Osteoblast (primary cell): ENCODE measurements at places on chromosomes 12 and 14. TPM values are rescaled to one million over a fixed set of nuclear protein-coding genes. Genes with fewer than 3 reads are reported as not detected.

- DNase-seq, result peak; percentile 76
Measured at GRCh38 chr12:30968211-30968610, 41.7 kb downstream of the TSPAN11 start.

- peak; percentile 97 for DNase-seq
Measured at GRCh38 chr14:75427482-75428229, at the start of gene JDP2. JDP2 (plus strand) TSS chr14:75428022; CDS start chr14:75437921, 9,899 bp downstream.

GRCh38 chr12:104569346-104570173 is 112.8 kb downstream of the CHST11 start:
- no peak for DNase-seq

GRCh38 chr14:54140551-54140950 is 183.9 kb upstream of the BMP4 start:
- no peak for DNase-seq

DNA sequence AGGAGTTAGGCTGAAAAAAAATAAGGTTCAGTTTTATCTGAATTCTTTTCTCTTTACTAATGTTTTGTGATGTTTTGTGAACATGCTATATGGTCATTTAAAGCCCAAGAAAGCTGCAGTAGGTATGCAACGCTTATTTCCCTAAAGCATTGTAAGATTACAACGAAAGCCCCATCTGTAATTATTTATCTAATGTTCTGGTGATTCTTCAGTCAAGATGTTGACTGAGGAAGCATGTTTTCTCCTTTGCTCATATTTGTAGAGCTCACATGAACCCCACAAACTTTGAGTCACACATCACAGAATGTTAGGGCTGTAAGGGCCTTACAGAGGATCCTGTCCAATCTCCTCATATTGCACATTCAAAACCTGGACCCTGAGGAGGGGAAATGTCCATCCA is 3.2 kb upstream of the TUBA1C start:
- DNase-seq, result peak; percentile 91

DNA sequence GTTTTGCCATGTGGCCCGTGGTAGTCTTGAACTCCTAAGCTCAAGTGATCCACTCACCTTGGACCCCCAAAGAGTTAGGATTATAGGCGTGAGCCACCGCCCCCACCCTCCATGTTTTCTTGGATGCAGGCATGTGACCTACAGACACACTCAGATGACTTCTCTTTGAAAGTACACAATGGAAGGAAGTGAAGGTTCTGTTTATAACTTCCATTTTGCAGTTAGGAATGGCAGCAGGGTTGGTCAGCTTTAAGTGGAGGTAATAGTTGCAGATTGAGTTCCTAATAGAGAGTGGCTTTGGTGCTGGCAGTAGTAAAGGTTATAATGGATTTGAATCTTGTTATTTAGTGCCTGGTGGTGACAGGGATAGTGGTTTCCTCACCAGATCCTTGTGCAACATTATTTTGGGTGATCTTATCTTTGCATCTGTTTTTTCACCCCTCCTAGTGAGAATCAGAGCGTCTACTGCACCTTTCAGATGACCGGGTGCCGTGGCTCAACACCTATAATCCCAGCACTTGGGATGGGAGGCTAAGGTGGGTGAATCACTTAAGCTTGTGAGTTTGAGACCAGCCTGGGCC is 15.3 kb downstream of the LARP4 start:
- no peak for DNase-seq

DNA sequence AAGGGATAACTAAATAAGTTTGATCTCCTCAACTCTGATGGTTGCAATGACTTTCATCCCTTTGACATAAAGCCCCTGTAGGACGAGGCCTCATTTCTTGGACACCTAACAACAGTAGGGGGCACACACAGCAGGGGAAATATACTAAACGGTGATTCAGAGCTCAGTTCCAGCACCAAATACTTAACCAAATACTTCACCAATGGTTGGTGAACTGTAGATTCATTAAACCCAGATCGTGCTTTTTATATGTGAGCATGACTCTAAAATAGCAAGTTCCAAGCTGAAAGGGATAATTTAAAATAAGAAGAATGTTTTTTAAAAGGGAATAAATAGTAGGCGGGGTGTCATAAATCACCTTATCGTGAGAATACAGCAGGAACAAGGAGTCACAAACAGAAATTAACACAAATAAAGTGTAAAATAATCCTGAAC is 53.2 kb downstream of the ATG2B start:
- no peak for DNase-seq

DNA sequence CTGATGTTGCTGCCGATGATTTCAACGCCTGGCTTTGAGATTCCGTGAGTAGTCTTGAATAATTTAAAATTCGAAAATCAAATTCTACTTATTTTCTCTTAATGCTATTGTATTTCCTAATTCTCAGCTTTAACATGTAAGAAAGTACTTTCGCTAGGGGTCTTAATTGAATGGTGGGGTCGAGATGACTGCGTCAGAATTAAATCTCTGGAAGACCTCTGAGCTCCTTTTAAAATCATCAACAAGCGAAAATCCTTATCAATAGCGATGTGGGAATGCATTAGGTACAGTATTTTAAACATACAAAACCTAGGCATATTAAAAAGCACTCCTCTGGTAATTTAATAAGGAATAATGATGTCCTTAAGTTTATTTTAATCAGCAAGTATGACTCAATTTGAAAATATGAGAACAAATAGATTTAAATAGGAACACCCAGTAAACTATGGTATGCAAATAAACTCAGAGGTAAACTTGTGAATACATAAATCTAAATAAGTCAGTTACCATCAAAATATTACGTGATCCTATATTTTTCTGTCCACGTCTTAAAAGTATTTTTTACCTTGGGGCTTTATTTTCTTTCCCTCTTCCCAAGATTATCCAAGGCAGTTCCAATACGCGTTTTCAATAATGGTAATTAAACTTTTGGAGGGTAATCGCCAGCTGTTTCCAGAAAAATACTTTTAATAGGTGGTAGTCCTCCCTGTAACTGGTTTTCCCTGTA is 1.4 kb downstream of the FOXA1 start:
- peak; percentile 74 for DNase-seq

DNA sequence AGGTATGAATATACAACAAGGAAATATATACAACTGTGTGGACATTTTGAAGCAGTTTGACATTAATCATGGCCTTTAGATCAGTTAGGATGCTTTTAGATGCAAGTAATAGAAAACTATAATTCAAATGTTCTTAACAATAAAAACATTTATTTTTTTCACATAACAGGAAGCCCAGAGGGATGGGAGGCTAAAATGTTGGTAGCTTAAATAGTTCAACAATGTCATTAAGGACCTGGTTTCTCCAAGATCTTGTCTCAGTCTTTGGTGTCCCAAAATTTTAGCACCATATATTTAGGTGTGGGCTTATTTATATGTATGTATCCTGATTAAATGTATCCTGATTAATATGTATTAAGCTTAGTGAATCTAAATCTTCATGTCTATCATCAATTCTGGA is 292.4 kb downstream of the NUAK1 start:
- no peak for DNase-seq

DNA sequence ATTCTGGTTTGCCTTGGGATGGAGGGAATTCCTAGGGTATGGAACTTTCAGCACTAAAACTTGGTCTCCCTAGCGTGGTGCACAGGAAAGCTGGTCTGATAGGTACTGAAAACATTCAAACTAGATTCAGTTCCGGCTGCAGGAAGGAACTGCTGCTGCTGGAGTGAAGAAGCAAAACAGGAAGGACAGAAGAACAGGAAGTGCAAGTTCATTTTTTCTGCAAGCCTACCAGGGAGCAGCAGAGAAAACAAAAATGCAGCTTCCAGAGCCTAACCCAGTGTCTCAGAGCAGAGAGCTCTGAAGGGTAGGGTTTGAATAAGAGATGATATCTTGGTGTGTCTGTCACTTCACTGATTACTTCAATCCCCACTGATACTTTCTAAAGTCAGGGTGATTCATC is 165.2 kb downstream of the VRK1 start:
- DNase-seq, result no peak

DNA sequence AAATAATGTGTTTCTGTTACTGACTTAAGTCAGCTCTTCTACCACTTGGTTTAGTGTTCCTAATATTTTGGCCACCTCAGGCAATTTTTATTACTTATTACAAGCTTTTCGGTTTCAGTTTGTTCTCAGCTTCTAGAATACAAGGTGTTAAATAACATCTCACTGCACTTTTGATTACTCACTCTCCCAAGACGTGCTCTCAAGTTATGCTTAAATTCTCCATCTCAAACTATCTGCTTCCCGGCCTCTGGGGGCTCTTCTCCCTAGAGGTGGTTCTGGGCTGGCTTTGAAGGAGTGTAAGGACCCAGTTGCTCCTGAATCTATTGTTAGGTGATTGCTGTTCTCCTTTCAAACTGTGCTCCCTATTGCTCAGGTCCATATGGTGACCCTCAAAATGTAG is 193.9 kb upstream of the DDHD1 start:
- DNase-seq, result peak; percentile 5

GRCh38 chr12:89752341-89752740 is 43.7 kb upstream of the ATP2B1 start:
- DNase-seq, result no peak

DNA sequence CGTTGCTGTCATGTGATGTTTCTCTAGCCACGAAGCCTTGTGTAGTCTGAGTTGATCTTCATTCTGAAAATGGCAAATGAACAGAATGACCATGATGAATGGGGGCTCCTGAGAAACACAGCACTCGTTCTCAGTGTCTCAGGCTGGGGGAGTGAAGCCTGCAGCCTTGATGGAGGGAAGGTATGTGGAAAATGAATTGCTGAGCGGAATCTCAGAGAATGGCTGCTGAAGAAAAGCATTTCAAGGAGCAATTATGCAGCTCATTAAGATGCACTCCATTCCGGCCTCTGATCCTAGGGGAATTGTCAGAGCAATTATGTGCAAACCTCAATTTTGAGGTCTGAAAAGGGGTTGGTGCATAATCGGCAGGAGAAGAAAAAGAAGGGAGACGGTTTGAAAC is 167.1 kb downstream of the CHST11 start:
- no peak for DNase-seq

The KLRK1 gene
- total RNA-seq, result under 0.01 TPM in 1 of 2 replicates, not detected in the other

DNA sequence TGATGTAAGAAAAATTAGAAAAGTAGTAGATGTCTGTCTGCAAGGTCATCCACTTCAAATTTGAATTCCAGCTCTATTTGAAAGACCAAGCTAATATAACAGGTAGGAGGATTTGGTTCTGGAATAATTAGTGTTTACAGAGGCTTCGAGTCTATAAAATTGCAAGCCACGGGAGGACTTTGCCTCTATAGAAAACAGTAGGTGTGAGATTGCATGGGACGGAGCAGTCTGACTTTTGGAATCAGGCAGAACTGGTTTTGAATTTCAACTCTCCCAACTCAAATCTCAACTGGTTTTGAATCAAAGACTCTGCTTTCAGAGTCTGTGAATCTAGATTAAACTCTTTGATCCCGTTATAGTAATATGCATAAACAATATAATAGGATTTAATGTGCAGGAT is 82.4 kb downstream of the PIK3C2G start:
- no peak for DNase-seq

The MORN3 gene
- total RNA-seq, result 0.88 and 1.4 TPM in 2 replicates

The ATF7IP gene
- 29.3 and 32.7 TPM in 2 replicates for total RNA-seq

DNA sequence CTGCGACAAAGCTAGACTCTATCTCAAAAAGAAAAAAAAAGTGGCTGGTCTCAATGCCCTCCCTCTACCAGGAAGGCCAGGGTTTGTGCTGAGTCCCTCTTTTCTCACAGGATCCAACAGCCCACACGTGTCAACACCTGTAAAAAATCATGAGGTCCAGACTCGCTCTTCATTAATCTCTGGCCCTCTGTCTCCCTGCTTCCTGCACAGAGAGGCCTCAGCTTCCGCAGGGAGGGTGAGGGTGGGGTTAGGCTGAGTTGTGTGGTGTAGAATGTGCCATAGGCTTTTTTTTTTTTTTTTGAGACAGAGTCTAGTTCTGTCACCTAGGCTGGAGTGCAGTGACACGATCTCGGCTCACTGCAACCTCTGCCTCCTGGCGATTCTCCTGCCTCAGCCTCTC is 6.1 kb downstream of the CFAP73 start:
- peak; percentile 68 for DNase-seq

The P2RX2 gene
- total RNA-seq, result not detected in 2 replicates

- DNase-seq, result no peak
Measured at GRCh38 chr12:58593557-58594304, 326.6 kb downstream of the LRIG3 start.

GRCh38 chr12:104750061-104750460 is 208.0 kb downstream of the SLC41A2 start:
- no peak for DNase-seq

The NYNRIN gene
- 7.2 and 9.1 TPM in 2 replicates for total RNA-seq

GRCh38 chr12:109741286-109741969 is 27.8 kb downstream of the FAM222A start:
- DNase-seq, result no peak

DNA sequence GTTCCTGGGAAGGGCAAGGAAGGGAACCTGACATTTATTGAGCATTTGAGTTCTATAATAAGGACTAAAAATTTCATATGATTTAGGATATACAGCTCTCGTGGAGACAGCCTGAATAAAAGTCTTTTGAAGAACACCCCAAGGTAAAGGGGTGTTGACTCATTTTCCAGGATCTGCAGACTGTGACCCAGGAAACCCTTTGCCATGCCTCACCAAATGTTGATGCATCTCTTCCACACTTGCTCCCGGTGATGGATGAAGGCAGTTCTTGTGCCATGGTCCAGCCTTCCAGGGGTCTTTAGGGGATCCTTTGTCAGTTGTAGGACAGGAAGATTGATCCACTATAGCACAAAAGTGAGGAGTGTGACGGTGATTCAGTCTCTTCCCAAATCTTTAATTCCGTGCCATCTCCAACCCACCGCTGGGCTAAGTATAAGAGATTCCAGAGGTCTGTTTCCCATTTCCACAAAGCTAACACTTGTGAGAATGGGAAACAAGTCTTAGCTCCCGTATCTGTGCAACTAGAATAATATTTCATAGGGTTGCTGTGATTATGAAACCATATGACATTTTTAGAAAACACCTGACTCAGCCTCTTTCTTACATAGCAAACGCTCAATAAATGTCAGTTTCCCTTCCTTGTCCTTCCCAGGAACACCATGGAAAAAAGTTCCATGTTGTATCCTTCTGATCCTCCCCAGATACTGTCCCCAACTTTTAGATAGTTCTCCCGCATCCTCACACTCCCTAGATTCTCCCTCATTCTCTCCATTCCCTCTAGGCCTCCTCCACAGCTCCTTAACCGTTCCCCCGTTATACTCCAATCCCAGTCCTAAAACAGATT is 836 bp downstream of the AAAS start:
- DNase-seq, result peak; percentile 62

The ADCY6 gene
- total RNA-seq, result 30.8 and 33.0 TPM in 2 replicates

- no peak for DNase-seq
Measured at GRCh38 chr12:105539735-105540134, 209.2 kb downstream of the C12orf75 start.

The SLC35F4 gene
- total RNA-seq, result not detected in 2 replicates

- peak; percentile 54 for DNase-seq
Measured at GRCh38 chr12:51896236-51896635, 8.3 kb downstream of the ANKRD33 start.

The MYO1H gene
- 1.5 TPM in 1 of 2 replicates, not detected in the other for total RNA-seq

- no peak for DNase-seq
Measured at GRCh38 chr14:92105893-92106142, 564 bp downstream of the ATXN3 start.
